ENCODE measurements at places on chromosomes 4 and X.
A peak's percentile ranks its signal among the peaks of the same experiment; 100 is the strongest.

DNA sequence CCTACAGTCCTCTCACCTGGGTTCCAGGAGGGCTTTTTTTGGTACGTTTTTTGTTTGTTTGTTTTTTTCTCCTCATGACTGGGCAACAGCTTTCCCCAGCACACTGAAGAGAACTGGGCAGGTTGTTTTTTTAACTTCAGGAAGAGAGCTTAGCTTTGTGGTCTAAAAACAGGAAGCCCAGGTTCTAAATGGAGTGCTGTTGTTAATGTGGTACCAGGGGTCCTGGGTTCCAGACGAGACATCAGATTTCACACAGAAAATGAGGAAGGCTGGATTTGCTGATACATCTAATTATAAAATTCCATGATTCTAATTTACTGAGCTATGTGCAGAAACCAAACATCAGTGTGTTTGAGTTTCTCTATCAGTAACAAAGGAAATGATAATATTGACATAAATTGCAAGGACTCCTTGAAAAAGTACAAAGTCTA, 4.2 kb downstream of the MYOZ2 start:
- no peak for DNase-seq

- DNase-seq, result no peak
These were observed 73.3 kb downstream of the FIP1L1 start for GRCh38 chr4:53450773-53451172.

GRCh38 chr4:161931089-161931488, 232.7 kb downstream of the FSTL5 start:
- no peak for DNase-seq

GRCh38 chrX:101416691-101417090, 8.7 kb downstream of the HNRNPH2 start:
- DNase-seq, result no peak

DNA sequence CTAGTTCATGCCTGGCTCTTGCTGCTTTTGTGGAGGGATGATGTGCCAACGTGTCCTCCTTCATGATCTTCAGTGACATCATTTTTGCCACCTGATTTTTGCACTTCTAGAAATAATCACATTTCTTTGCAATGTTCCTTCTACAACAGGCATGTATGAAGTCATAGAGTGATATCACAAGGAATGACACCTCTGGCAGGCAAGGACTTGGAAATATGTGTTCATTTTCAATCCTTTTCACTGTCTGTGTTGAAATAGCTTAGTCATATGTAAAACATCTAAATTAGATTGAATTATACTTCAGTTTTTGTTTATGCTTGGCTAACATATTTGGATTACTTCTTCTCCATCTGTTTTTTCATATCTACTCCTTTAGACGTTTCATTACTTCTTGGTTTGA, 221.2 kb upstream of the STK26 start:
- no peak for DNase-seq

- no peak for DNase-seq
These were observed 491 bp downstream of the COL4A5 start for GRCh38 chrX:108439961-108440696.

DNA sequence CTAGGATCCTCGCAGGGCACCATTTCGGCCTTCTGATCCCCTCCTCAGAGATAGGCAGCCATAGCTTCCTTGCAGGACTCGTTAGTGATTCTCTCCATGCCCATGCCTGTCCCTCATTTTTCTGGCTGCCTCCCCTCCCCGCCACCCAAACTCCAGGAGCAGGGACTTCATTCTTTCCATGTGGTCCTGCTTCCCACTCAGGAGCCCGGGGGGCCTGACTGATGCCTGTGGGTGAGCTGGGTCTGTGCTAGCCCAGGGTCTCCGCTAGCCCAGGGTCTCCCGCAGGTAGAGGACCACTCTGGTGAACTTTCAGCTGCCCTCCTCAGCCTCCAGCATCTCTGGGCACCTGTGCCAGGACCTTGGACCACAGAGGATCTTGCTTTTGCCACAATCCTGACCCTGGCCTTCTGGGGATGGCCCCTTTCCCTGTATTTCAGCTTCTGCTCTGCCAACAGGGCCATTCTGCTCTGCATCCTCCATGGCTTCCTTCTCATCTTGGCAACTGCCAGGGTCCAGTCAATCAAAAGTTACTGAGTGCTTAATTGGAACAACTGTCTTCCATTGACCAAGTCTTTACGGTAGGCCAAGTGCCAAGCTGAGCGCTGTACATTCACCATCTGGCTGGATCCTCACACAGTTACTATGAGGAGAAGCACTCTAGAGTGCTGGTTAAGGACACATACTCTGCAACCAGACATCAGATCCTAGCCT, 152.2 kb downstream of the EFNB1 start:
- peak; percentile 3 for DNase-seq

- DNase-seq, result no peak
These were observed 218.3 kb downstream of the SOWAHB start for GRCh38 chr4:76679691-76680090.

DNA sequence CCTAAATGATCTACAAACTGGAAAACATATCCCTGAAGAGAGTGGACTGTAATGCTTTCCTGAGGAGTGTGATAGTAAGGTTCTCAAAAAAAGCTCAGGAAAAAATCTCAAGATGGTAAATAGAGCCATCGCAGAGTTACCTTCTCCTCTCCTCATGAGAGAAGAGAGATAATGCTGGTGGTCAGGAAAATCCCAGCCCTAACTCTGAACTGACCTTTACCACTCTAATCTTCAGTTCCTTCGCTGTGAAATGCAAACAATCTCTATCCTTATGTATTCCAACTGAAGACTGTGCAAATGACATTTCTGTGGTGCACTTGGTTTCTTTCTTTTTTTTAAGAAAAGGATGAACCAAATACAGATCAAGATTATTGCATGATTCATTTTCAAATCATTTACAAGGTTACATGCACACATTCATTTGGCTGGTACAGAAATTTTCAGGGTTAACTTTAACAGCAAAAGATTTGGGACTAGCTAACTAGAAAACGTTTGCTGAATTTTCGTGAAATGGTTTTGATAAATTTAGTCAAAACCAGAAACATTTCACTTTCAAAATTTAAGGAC, 8.3 kb downstream of the PPM1K start:
- no peak for DNase-seq

DNA sequence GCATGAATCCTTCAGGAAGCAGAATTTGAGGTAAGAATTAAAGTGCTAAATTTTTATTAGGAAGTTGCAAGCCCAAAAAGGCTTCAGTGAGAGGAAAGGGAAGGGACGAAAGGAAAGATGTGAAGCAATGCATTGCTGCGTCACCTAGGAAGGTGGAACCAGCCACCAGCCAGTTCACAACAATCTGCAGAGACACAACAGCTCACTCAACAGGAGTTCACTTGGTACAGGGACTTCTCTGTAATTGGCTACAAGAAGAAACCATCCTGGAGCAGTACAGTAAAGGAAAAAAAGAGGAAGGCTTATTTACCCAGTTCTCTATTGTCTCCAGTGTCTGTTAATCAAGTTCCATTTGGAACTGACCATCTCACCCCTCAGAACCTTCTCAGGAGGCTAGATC, 157.6 kb downstream of the HNRNPD start:
- DNase-seq, result no peak

- no peak for DNase-seq
These were observed 26.2 kb upstream of the TMPRSS11D start for GRCh38 chr4:67909905-67910584.

GRCh38 chr4:139243448-139244365, 36.3 kb downstream of the MGARP start:
- no peak for DNase-seq

DNA sequence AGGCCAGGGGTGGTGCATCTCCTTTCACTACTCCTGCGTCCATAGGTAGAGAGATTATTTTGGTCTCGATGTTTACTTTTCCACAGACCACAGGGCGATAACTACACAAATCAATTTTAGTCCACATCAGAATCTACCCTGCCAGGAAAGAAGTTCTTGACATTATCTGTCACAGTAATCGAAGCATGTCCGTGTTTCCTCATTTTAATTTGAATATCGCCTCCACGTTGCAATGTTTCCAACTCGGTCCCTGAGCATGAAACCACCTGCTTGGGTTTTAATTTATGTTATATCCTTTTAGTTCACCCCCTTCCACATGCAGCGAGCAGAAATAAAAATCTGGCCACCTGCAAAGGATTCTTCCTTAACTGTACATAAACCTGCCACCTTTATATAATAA, 100.1 kb upstream of the ATXN3L start:
- no peak for DNase-seq

GRCh38 chrX:32524385-32524784, 687.0 kb downstream of the DMD start:
- DNase-seq, result no peak

DNA sequence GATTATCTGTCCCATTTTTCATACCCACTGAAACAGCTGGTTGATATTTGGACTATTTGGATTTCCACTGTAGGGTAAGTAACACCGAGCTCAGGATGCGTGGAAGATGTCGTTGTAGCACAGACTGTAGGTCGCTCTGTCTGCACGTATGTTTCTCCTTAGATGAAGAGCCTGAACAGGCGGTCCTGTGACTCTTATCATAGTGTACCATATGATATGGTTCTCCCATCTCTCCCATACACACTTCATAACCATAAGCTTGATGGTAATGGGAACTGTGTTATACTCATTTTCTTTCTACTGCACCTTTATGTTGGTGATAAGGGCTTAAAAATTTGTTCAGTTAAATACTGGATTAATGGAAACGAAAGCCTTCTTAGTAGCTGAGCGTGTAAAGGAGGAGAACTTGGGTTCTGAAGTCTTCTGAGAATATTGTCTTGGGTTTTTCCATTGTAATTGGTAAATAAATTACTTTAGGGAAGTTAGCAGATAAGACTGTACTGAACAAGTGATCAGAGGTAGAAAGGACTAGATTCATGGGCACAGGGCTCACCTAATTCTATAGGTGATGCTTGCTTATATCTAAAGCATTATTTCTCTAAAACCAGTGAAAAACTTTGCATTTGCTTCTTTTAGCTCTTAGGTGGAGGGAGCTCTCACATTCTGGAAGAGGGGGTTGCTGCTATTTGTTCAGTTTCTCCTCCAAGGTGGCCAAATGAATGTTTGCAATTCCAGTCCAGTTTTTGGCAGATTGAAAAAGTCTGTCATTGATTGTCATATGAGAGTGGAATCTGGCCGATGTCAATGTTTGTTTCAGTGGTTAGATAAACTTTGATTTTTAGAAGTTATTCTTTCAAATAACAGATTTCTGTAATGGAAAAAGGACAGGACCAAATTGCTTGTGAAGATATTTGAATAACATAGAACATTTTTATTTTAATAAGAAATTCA, 15.8 kb downstream of the SMAD1 start:
- DNase-seq, result no peak

- DNase-seq, result no peak
These were observed 119.2 kb downstream of the NAA11 start for GRCh38 chr4:79206660-79207059.

DNA sequence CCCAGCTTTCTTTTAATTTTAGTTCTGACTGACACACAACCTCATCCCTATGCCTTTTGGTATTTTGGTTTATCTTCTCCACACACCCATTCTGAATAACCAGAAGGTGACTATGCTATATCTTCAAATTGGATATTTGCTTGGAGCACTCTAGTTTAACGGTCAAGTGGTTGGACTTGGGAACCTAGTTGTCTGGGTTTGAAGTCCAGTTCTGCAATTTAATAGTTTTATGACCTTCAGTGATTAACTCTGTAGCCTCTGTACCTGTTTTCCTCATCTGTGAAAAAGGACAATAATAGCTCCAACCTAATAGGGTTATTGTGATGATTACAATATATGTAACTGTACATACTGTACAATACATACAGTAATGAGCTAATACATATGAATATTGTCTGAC, 20.0 kb downstream of the PPM1K start:
- DNase-seq, result no peak

GRCh38 chr4:181150191-181150590, 1093.0 kb upstream of the TENM3 start:
- no peak for DNase-seq

DNA sequence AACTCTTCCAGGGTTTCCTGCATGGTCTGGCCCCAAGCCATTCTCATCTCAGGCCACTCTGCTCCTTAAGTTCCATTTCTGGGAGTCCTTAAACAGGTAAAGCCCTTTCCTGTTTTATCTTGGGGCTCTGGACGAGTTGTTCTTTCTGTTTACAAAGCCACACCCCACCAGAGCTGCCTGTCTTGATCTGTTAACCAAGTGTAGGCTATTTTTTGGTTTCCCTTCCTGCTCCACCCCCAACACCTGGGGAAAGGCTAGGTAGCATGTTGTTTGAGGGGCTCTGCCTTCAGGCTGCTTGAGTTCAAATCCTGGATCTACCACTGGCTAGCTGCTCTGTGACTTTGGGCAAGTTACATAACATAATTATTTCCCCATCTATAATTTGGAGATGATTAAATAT, 40.0 kb downstream of the ERVMER34-1 start:
- DNase-seq, result no peak

- no peak for DNase-seq
These were observed 36.3 kb upstream of the REST start for GRCh38 chr4:56871371-56871866.

Data from GM13976 (cell line).